Heart left ventricle (tissue), 16 donors: ENCODE measurements at places on chromosomes 7 and 10. TPM values are rescaled to one million over a fixed set of nuclear protein-coding genes. Genes with fewer than 3 reads are reported as not detected.

The DENND2A gene
- total RNA-seq = 12.9 TPM

The SLC18A3 gene
- not detected for total RNA-seq

The HGF gene
- total RNA-seq = 1.9 TPM

The SEMA3C gene
- 67.6 TPM for total RNA-seq

The GARIN1A gene
- total RNA-seq = 2.3 TPM

The SUFU gene
- total RNA-seq = 12.7 TPM

The CYP3A7 gene
- total RNA-seq = not detected

The TRPV6 gene
- not detected for total RNA-seq

The COL1A2 gene
- total RNA-seq = 615 TPM

The PLCE1 gene
- total RNA-seq = 11.4 TPM

The CCDC136 gene
- total RNA-seq = 10.4 TPM

The ZC3HAV1 gene
- 5.2 TPM for total RNA-seq
